ENCODE measurements at places on chromosomes 2 and 18.

- no peak for DNase-seq
These were observed 31.4 kb upstream of the IL37 start for GRCh38 chr2:112879491-112880041.

DNA sequence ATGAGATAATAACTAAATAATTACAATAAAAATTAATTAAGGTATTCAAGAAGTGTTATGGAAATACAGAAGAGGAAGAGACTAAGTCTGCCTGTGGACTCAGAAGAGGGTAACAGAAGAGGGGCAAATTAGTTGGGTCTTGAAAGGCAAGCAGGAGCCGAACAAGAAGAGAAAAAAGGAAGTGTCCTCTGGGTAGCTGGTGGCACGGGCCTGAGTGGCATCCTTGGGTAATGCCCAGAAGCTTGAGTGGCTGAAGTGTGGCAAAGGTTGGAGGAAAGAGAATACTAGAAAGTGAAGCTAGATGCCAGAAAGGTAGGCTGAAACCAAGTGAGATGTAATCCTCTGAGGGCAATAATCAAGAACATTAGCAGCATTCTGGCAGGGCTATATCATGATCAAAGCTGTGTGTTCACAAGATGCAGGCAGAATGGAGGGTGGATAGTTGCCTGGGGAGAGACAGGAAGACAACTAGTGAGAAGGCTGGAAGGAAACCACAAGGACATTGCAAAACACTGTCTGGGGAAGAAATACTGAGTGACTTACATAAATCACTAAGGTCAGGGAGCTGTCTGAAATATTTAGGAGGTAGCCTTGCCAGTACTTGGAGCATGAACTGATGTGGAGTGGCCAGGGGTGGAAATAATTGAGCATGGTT is 16.2 kb downstream of the DOCK10 start:
- no peak for DNase-seq

DNA sequence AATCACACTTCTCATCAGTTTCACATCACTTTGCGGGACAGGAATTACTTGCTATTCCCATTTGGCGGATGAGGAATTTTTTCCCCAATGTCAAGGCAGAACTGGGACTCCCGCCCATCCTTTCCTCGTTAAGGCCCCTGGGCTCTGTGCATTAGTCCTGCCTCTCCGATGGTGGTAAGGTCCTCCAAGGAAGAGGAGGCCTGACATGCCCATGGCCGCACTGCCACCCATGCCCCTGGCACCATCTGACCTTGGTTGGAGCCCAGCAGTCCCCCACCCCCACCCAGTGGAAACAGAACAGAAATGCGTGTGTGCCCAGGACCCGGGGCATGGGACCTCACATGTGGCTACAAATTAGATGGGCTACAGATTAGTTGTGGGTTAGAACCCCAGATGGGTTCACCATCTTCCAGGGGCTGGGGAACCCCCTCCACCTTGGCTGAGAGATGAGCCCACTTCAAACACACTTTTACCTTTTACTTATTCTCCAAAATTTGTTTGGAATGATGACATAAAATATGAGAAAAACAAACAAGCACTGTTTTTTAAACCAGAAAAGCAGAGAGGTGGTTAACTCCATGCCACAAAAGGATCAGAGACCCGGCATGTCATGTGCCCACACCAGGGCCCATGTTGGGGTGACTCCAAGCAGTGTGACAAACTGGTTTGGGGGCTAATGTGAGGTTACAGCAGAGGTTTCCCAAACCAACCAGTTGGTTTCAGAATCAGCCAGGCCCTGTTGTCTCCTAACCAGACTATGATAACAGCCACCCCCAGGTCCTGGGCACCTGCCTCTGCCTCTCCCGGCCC is 11.0 kb upstream of the DUSP2 start:
- DNase-seq, result peak; percentile 43

- DNase-seq, result no peak
These were observed 6.5 kb downstream of the MAP4K4 start for GRCh38 chr2:101704046-101704466.

DNA sequence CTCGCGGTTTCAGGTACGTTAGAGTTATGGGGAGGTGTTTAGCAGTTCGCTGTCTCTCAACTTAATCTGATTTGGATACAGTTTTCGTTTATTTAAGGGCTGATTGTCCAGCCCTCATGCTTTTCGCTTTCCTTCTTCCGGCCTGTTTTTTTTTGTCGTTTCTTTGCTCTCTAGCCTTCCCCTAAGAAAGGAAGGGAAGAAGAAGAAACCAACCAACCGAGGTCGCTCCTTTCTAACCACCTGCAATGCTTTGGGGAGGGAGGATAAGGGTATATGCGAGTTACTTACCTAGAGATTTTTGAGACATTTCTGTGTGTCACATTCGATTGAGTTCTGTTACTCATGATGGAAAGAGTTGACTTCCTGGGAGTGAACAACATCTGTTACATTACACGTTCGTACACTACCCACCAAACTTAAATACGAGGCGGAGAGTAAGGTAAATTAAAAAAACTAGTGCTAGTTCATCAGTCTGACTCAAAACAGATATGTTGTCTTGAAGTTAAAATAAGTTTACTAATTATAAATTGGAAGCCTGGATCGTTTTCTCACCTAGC is 918 bp downstream of the EIF5B start:
- DNase-seq, result no peak

Data from T-cell (primary cell).